ENCODE measurements at places on chromosomes 3 and 15. TPM values are rescaled to one million over a fixed set of nuclear protein-coding genes. Genes with fewer than 3 reads are reported as not detected.

DNA sequence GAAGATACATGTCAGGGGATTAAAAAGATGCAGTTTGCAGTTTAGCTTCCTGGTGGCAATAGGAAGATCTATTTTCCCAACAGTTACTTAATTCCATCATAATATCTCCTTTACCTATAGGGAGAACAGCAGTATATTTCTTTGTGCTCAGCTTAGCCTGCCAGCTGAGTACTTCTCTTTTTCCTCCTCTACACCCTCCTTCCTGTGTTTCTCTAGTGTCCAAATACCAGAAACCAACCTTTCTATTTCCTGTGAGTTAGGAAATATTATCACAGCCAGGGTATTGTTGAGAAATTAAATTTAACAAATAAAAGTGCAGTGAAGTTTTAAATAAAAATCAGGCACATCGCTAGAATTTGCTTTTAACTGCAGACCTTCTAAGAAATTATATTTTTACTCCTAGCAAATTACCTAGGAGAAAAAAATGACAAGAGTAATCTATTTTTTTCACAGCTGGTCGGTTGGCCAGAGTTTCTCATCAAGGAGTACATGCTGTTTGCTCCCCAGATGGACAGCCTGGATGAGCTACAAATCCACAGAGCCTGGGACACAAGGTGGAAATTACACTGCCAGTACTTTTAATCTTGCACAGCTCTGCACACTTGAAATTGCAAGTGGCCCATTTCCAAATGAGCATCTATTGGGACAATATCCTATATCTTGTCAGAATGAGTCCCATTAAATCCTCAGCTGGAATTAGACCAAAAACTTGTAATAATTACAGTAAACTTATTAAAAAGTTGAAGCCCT is 185.2 kb upstream of the CFAP20DC start:
- no peaks in the 10 kb centered on the region for H3K27me3 ChIP-seq
- no peaks in the 10 kb centered on the region for H3K36me3 ChIP-seq
- H3K4me1 ChIP-seq, result no peaks in the 10 kb centered on the region

- no peaks in the 10 kb centered on the region for H3K4me1 ChIP-seq
- no peak overlapping the region for H3K4me3 ChIP-seq
- no peaks in the 10 kb centered on the region for H3K36me3 ChIP-seq
Observed at GRCh38 chr15:79680720-79681119, 216.1 kb downstream of the MTHFS start.

DNA sequence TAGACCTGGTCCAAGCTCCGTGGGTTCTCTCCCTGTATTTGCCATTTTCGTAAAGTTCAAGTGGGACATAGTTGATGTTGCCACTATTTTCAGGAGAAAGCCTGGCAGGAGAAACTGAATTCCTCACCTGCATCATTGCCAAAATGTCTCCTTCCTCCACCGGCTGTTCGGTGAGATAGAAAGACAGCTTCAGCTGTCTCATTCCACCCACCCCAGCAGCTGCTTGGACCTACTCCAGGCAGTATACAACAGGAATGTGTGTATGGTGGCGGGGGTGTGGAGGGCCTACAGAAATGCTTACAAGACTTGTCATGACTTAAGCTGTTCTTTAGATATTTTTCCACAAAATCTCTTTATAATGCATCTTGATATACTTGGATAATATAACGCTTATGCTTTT is 132.7 kb upstream of the RAP2B start:
- peak; percentile 49 for DNase-seq
- H3K27me3 ChIP-seq, result no peaks in the 10 kb centered on the region
- H3K36me3 ChIP-seq, result no peaks in the 10 kb centered on the region
- no peak overlapping the region for H3K4me3 ChIP-seq
- H3K27ac ChIP-seq, result no peak overlapping the region

DNA sequence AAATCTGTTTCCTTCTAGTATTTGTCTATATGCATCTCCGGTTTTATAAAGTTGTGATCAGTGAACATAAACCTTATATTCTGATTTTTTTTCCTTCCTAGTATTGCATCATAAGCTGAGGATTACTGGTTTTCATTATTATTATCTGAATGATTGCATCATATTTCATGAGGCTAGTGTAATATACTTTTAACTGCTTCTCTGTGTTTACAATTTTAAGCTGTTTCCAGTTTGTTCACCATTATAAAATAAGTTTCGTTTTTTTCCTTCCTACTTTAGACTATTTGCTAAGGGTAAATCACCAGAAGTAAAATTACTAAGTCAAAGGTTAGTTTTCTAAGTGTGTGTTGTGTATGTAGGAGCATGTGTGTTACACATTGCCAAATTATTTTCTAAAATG is 20.2 kb downstream of the SEMA6D start:
- no peak overlapping the region for H3K27ac ChIP-seq
- H3K36me3 ChIP-seq, result no peaks in the 10 kb centered on the region
- DNase-seq, result no peak
- H3K4me1 ChIP-seq, result no peaks in the 10 kb centered on the region
- no peaks in the 10 kb centered on the region for H3K27me3 ChIP-seq

DNA sequence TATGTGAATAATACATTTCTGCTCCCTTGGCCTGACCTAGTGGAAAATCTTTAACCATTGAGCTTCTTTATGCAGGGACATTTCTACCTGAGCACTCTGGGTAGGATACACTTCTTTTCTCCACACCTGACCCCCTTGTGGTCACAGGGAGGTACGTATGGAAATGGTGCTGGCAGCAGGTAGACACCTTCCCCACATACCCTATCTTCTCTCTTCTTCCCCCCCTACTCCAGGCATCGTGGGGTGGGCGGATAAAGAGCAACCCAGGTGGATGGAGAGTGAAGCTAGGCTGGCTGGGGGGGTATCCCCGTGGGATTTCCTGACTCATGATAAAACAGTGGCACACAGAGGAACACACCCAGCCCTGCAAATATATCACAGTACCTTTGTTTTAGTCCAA is 312.1 kb downstream of the ARRDC4 start:
- H3K4me1 ChIP-seq, result no peaks in the 10 kb centered on the region
- H3K27me3 ChIP-seq, result no peaks in the 10 kb centered on the region

DNA sequence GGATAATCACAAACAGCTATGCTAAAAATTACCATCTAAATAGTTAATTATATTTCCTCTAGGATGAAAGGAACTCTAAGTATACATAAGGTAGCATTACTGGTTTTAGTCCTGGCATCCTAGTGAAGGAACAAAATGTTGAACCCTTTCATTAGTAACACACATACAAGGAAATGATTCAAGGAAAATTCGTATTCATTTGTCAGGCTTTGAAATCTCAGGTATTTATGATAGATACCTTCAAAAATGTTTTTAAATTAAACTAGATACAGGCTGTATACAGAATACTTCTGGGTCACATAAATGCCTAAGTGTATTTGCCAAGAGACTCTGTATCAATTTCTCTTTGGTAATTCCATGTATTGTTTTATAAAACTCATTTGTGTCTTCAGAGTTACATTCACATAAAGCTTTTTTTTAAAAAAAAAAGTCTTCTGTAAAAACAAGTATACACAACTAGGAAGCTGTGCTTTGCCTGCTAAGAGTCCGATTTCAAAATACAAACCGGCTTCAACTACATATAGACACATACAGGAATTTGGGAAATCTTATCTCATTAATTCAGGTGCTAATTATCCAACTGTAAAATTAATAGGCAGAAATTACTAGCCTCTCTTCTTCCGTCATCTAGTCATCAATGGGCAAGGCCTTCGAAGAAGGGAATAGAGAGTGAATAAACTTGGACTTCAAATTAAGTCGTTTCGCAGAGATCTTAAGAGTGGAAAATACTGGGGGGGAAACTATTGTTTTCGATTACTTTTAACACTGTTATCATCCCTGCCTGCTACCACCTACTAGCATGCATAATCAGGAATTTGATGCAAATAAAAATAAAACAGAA is 1.3 kb downstream of the SECISBP2L start:
- H3K27ac ChIP-seq, result peak overlapping the region; percentile 95
- H3K4me1 ChIP-seq, result peaks cover 53% of the 10 kb centered on the region
- no peaks in the 10 kb centered on the region for H3K36me3 ChIP-seq
- peak; percentile 16 for DNase-seq

The CNTN6 gene
- 2.2 TPM for total RNA-seq

The SCG5 gene
- total RNA-seq, result 16.5 TPM
